ENCODE measurements at places on chromosomes 2 and 18. TPM values are rescaled to one million over a fixed set of nuclear protein-coding genes. Genes with fewer than 3 reads are reported as not detected.
A peak's percentile ranks its signal among the peaks of the same experiment; 100 is the strongest.

GRCh38 chr2:219939647-219940046 is 312.2 kb downstream of the SLC4A3 start:
- no peak overlapping the region for H3K4me3 ChIP-seq
- no peak for DNase-seq
- H3K27ac ChIP-seq: no peak overlapping the region
- no peaks in the 10 kb centered on the region for H3K27me3 ChIP-seq
- H3K36me3 ChIP-seq: no peaks in the 10 kb centered on the region
- H3K4me1 ChIP-seq: no peaks in the 10 kb centered on the region

DNA sequence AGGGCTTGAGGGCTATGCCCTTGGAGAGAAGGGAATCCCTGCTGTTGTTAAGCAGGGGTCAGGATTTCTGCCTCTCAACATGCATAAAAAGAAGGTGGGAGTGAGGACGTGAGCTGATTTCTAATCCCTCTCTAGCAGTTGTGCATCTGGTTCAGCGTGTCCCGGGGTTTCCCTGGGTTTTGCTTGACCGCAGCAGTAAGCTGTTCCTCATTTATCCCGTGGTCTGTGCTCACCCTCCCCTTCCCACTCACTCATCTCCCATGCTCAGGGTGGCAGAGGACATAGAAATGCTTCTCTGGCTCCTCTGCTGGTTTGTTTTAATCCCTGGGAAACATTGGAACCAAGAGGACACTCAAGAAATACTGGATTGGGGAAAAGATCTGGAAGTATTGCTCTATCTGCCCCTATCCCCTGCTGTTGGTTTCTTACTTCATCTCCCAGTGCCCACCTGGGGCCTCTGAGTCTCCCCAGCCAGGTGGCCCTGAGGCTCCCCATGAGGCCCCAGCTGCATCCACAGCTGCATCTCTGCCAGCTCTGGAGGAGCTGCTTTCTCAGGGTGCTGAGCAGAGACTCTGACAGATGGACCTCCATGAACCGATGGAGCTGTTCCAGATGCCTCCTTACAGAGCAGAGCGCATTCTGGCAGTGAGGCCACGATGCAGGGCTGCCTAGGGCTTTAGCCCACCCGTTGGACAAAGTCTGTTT is 36.1 kb downstream of the TET3 start:
- H3K27me3 ChIP-seq: no peaks in the 10 kb centered on the region
- DNase-seq: no peak
- H3K4me3 ChIP-seq: no peak overlapping the region
- peaks cover 5% of the 10 kb centered on the region for H3K36me3 ChIP-seq
- peaks cover 32% of the 10 kb centered on the region for H3K4me1 ChIP-seq

GRCh38 chr2:218149098-218149497 is 17.7 kb downstream of the CXCR1 start:
- no peak overlapping the region for H3K27ac ChIP-seq
- H3K4me1 ChIP-seq: peaks cover 4% of the 10 kb centered on the region
- no peak for DNase-seq
- no peaks in the 10 kb centered on the region for H3K36me3 ChIP-seq
- H3K4me3 ChIP-seq: no peak overlapping the region

DNA sequence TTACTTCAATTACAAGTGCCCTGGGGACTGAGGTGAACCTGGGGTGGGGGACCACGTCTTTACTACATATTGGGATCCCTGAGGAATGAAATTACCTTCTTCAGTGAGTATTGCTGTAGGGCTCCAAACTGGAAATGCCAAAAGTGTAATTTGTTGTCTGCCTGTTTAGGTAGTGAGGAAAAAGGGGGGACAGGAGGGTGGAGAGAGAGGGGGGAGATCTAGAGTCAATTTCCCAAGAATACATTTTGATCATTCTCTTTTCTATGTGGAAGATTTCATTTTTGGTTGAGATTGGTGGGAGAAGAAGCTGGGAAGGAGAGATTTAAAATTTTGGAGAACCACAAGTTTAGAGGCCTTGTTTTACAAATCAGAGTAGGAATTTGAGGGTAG is 101.1 kb downstream of the SPTBN1 start:
- H3K4me1 ChIP-seq: peaks cover 13% of the 10 kb centered on the region
- no peak for DNase-seq
- H3K4me3 ChIP-seq: peak overlapping the region; percentile 99
- no peaks in the 10 kb centered on the region for H3K27me3 ChIP-seq
- no peaks in the 10 kb centered on the region for H3K36me3 ChIP-seq
- no peak overlapping the region for H3K27ac ChIP-seq

DNA sequence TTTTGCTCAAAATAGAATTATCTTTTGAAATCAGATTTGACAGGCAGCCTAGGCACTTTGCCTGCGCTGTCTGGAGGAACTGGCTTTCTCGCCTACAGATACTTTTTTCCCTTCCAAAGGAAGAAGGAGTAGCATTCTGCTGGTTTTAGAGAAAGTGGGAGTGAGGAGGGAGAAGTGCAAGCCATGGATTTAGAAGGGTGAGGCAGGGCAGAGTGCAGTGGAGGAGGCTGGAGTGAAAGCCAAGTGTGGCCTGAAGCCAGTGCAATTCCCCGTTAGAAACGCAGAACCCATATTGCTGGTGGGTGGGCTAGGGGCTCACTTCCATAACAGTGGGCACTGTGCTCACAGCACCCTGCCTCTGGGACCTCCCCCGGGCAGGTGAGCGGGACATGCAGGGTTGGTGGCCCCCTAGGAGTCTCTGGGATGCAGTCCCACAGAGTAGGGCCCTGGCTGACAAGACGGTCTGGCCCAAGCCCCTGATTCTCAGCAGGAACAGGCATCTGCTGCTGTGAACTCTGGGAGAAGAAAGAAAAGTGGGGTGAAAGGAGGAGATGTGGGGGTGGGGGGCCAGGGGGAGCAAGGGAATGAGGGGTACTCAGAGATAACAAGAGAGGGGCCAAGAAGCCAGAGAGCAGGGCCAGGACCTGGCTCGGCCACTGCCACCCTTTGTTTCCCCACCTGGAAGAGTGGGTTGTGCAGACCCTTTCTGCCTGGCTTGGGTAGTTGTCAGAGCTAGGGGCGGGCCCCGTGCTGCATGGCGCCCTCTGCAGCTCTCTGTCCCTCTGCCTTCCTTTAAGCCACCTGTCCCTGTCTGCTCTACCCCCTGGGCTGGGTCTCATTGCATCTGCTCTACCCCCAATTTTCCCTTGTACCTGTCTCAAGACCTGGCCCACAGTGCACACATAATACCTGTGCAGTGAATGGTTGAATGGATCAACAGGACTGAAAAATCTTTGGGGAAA is 273.5 kb upstream of the HS6ST1 start:
- no peaks in the 10 kb centered on the region for H3K36me3 ChIP-seq
- no peak for DNase-seq
- H3K4me1 ChIP-seq: no peaks in the 10 kb centered on the region
- no peak overlapping the region for H3K4me3 ChIP-seq
- peaks cover 5% of the 10 kb centered on the region for H3K27me3 ChIP-seq

- no peaks in the 10 kb centered on the region for H3K4me1 ChIP-seq
- H3K36me3 ChIP-seq: no peaks in the 10 kb centered on the region
Measured at GRCh38 chr2:85950743-85951142, 62.0 kb upstream of the ST3GAL5 start.

- no peaks in the 10 kb centered on the region for H3K36me3 ChIP-seq
- no peak for DNase-seq
- H3K4me1 ChIP-seq: no peaks in the 10 kb centered on the region
- no peak overlapping the region for H3K27ac ChIP-seq
- H3K4me3 ChIP-seq: no peak overlapping the region
Measured at GRCh38 chr18:44229693-44230108, 451.0 kb upstream of the SETBP1 start.

GRCh38 chr18:50949185-50949584 is 18.7 kb upstream of the ELAC1 start:
- DNase-seq: no peak
- no peaks in the 10 kb centered on the region for H3K4me1 ChIP-seq
- no peaks in the 10 kb centered on the region for H3K27me3 ChIP-seq
- H3K4me3 ChIP-seq: no peak overlapping the region

GRCh38 chr2:75787532-75788132 is 76.9 kb upstream of the GCFC2 start:
- no peak overlapping the region for H3K4me3 ChIP-seq
- no peaks in the 10 kb centered on the region for H3K36me3 ChIP-seq
- no peaks in the 10 kb centered on the region for H3K27me3 ChIP-seq
- no peak for DNase-seq
- H3K27ac ChIP-seq: no peak overlapping the region
- peaks cover 14% of the 10 kb centered on the region for H3K4me1 ChIP-seq

DNA sequence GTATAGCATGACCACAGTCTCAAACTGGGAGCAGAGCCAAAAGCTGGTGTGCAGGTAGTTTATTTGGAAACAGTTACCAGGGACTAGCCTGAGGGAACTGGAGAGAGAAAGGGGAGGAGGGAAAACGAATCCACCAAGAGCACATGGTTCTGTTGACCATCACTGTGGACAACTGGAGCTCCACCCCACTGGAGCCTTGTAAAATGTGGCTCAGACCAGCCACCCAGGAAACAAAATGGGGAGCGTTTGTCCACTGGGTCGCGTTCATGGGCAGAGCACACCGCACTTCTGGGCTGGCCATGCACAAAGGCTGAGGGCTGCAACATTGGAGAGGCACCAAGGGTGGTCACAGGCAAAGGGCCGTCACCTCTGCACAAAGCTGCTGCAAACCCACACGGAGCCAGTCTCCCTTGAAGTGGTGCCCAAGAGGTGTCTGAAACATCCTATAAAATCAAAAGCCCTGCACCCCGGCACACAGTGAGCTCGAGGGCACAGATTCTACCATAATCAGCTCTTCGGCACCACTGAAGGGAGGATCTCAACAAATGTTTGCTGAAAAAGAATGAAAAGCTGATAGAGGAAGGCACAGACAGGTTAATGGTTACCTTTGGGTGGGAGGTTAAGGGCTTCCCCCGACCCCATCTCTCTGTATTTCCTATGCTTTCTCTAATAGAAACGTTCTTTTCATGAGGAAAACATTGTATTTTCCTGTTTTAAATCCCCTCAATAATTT is 192.9 kb downstream of the INHBB start:
- H3K4me1 ChIP-seq: no peaks in the 10 kb centered on the region
- H3K27me3 ChIP-seq: peaks cover under 1% of the 10 kb centered on the region
- no peaks in the 10 kb centered on the region for H3K36me3 ChIP-seq
- no peak overlapping the region for H3K27ac ChIP-seq
- H3K4me3 ChIP-seq: no peak overlapping the region
- DNase-seq: no peak

- no peak overlapping the region for H3K4me3 ChIP-seq
- H3K27ac ChIP-seq: no peak overlapping the region
- H3K27me3 ChIP-seq: no peaks in the 10 kb centered on the region
Measured at GRCh38 chr2:224027070-224027469, 12.0 kb downstream of the SERPINE2 start.

- H3K27me3 ChIP-seq: peaks cover 9% of the 10 kb centered on the region
- no peak overlapping the region for H3K4me3 ChIP-seq
- H3K36me3 ChIP-seq: no peaks in the 10 kb centered on the region
- no peak for DNase-seq
- peaks cover 7% of the 10 kb centered on the region for H3K4me1 ChIP-seq
Measured at GRCh38 chr2:37343537-37344434, 644 bp upstream of the QPCT start.

DNA sequence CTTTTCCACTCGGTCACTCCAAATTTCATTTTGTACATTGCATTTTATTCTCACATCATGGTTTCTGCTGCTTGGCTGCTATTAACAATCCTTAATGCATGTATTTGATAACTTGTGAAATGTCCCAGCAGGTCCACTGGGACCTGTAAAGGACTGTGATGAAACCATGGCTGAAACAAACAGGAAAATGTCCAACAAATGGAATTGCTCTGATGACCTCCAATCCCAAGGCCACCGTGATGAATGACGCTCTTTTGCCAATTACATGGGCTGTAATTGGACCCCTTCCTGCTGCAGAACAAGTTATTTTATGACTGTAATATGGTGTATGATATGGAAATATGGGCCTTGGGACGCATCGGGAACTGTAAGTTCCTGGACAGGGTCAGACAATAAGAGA is 224.2 kb upstream of the CXCR4 start:
- DNase-seq: no peak
- H3K4me3 ChIP-seq: no peak overlapping the region
- no peak overlapping the region for H3K27ac ChIP-seq
- H3K4me1 ChIP-seq: no peaks in the 10 kb centered on the region
- no peaks in the 10 kb centered on the region for H3K27me3 ChIP-seq

GRCh38 chr2:100437751-100438150 is 20.3 kb upstream of the CHST10 start:
- H3K27me3 ChIP-seq: no peaks in the 10 kb centered on the region
- H3K27ac ChIP-seq: no peak overlapping the region
- H3K4me1 ChIP-seq: no peaks in the 10 kb centered on the region
- H3K4me3 ChIP-seq: no peak overlapping the region

GRCh38 chr2:134919341-134920210 is 954 bp downstream of the CCNT2 start:
- H3K4me1 ChIP-seq: peaks cover 6% of the 10 kb centered on the region
- peak overlapping the region; percentile 91 for H3K4me3 ChIP-seq
- no peaks in the 10 kb centered on the region for H3K27me3 ChIP-seq
- peak overlapping the region; percentile 99 for H3K27ac ChIP-seq
- no peaks in the 10 kb centered on the region for H3K36me3 ChIP-seq
- DNase-seq: no peak

- H3K4me1 ChIP-seq: no peaks in the 10 kb centered on the region
- DNase-seq: no peak
- H3K27ac ChIP-seq: no peak overlapping the region
Measured at GRCh38 chr2:212711856-212712255, 173.3 kb upstream of the ERBB4 start.

DNA sequence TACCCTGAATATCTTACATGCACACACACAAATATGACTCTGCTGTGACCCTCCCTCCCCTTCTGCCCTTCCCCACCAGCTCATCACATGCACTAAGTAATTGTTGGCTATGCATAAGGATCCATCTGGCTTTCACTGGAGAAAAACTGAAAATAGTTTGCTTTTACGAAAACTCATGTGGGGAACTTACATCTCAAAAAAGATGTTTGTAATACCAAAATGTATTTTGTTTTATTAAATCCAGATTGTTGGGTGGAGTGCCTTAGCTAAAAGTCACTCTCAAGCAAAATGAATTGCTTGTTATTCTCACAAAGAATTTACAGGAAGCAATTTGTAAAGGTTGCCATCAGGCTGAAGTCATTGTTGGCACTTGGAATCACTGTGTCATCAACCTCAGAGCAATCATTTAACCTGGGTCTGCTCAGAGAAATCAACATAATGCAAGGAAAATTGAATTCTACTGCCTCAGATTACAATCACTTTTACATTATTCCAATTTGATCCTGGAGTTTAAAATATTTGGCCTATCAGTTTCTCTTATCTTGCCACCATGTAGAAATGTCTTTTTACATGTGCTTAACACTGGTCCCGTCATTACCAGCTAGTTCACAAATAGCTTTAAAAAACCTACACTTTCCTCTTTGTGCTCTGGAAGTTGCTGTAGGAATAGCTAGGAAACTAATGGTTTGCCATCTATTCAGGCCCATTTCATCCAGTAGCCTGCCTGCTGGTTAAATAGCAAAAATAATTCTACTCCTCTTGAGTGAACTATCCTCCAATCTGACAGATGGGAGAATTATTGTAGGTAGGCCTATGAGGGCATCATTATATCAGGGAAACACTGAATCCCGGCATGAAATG is 90.3 kb upstream of the TMEM17 start:
- H3K36me3 ChIP-seq: no peaks in the 10 kb centered on the region
- peaks cover 4% of the 10 kb centered on the region for H3K4me1 ChIP-seq
- H3K27me3 ChIP-seq: no peaks in the 10 kb centered on the region
- H3K27ac ChIP-seq: no peak overlapping the region

GKN1 gene
- total RNA-seq: not detected

GTF2A1L gene
- total RNA-seq: not detected

MRPS9 gene
- total RNA-seq: 39.7 TPM

VWA3B gene
- not detected for total RNA-seq

ANAPC1 gene
- total RNA-seq: 78.9 TPM

SLC4A1AP gene
- total RNA-seq: 17.9 TPM

NEU2 gene
- total RNA-seq: not detected

CNDP1 gene
- total RNA-seq: not detected

CHRNG gene
- total RNA-seq: not detected

ASXL3 gene
- 0.15 TPM for total RNA-seq

CNNM4 gene
- total RNA-seq: 14.4 TPM

EML6 gene
- total RNA-seq: 0.32 TPM

RMND5A gene
- total RNA-seq: 28.2 TPM
